Activated T-cell treated with anti-CD3 and anti-CD28 coated beads, Interleukin-2, amount 50 U/mL, for 4 hours (primary cell): ENCODE measurements at places on chromosomes 5 and 9. TPM values are rescaled to one million over a fixed set of nuclear protein-coding genes. Genes with fewer than 3 reads are reported as not detected.

DNA sequence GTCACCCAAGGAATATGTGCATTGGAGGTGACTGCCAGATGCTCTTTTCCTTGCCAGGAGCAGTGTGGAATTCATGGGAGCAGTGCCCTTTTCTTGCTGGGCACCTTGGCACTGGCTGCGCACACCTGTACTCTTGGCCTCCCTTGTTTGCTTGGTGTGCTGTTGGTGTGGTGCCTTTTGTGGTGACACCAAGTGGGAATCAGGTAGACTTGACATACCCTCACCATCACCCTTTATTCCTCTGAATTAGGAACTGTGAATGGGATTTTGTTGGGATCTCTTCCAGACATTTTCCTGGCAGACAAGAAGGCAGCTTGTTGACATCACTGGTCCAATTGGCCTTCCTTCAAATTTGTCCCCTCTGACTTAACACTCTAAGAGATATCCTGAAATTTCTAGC lies 82.3 kb downstream of the RAI14 start:
- DNase-seq, result no peak

GRCh38 chr5:43066799-43067741 lies 27.0 kb upstream of the ANXA2R start:
- DNase-seq, result peak; percentile 84

GRCh38 chr5:142432961-142433360 lies 108.1 kb upstream of the SPRY4 start:
- peak; percentile 24 for DNase-seq

ADCY2 gene
- total RNA-seq, result 0.26 TPM

GRCh38 chr9:78324068-78324650 lies 27.2 kb downstream of the PSAT1 start:
- no peak for DNase-seq

DNA sequence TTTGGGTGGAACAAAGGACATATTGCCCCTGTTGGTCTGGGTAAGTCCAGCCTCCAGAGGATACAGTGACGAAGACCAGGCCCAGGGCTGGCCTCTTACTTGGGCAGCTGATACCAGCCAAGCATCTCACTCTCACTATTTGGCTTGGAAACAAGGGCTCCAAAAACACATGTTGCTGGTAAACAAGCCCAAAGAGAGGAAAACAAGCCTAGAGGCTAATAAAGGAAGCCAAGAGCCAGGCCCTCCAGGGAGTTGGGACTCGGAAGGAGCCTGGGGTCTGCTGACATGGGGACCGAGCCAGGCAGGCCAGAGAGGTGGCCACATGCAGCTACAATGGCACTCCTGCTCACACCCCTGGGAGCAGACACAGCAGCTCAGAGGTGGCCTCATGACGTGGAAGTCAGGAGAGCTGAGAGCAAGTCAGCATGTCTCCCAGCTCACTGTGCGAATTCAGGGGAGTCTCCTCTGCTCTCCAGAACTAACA lies 5.7 kb downstream of the SPARC start:
- no peak for DNase-seq
